ENCODE measurements at places on chromosomes 7 and 10.
A peak's percentile ranks its signal among the peaks of the same experiment; 100 is the strongest.

DNA sequence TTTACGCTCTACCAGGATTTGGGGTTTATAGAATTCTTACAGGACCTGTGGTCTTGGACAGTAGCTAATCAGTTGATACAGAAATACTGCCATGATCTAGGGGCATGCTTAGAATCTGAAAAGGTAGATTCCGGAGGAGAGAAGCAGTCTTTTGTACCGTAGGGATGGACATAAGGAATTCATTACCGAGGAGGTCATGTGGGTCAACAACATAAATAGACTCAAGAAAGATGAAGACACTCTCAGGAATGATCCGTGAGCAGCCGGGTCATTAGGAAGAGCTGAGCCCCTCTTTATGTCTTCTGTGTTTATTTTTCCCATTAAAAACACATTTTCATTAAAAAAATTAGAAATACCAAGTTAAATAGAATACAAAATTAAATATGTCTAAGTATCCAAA is 160.1 kb upstream of the TNS3 start:
- no peak for DNase-seq

- no peak for DNase-seq
Measured at GRCh38 chr7:12747687-12748306, 60.4 kb downstream of the ARL4A start.

DNA sequence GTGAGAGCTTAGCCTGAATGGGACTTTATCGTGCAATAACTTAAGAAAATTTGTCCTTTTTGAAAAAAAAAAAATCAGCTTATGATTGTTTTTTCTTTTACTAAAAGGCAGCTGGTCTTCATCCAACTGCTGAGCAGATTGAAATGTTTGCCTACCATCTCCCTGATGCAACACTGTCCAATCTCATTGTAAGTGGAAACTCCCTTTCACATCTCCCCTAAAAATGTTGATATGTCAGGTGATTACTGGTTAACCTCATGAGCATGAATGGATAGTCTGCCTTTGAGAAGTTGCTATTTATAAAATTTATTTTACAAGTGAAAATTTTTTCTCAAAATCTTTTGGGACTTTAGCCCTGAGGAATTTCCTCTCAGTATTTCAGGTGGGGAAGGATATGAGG is 17.8 kb upstream of the HKDC1 start:
- DNase-seq = peak; percentile 47

DNA sequence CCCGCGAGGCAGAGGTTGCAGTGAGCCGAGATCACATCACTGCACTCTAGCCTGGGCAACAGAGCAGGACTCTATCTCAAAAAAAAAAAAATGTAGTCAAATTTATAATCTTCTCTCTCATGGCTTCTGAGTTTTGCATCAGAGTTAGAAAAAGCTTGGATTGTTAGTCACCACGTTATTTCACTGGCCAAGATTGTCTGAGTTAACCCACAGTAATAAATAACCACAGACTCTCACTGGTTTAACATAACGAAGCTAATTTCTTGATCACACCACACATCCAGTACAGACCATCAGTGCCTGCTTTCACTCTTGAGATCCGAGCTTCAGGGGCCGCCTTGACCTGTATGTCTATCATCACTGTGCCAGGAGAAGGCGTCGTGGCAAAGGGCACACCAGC is 116.8 kb upstream of the JCAD start:
- no peak for DNase-seq

DNA sequence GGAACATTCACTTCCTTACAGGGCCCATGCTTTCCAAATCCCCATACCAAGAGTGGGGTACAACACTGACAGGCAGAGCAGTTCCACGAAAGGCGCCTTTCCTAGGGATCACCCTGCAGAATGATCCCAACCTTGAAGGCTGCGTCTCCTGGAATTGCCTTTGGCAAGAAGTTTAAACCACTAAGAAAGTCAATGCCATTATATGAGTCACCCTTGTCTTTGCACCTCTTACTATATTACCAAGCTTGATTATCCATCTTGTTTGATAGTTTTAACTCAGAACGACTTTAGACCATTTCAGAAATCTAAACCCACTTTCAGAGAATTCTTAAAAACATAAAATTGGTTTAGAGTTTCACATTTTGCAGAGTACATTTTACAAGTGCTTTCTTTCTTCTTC is 282.1 kb downstream of the ARHGAP12 start:
- no peak for DNase-seq

GRCh38 chr7:116316838-116317628 is 106.7 kb downstream of the TES start:
- peak; percentile 92 for DNase-seq

DNA sequence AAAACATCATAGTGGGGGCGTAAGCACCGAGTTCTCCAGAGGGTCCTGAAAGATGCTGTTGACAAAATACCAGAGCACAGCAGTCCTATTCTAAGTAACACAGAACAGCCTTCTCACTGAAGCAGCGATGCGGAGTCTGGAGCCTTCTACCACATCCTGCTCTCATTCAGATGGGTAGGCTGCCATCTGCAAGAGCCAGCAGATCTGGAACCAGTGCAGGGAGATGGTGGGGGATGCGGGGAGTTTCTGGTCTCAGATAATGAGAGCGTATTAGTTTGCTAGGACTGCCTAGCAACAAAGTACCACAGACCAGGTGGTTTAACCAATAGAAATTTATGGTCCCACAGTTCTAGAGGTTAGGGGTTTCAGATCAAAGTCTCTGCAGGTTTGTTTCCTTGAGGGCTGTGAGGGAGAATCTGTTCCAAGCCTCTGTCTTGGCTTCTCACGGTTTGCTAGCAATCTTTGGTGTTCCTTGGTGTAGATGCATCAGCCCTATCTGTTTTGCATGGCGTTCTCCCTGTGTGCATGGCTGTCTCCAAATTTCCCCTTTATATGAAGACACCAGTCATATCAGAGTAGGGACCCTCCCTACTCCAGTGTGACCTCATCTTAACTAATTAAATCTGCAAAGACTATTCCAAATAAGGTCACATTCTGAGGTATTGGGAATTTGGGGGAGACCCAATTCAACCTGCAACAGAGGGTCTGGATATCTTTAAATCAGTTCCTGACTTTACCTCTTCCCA is 52.0 kb upstream of the STEAP1B start:
- no peak for DNase-seq

- DNase-seq = no peak
Measured at GRCh38 chr10:86340176-86340990, 26.2 kb downstream of the GRID1 start.

- no peak for DNase-seq
Measured at GRCh38 chr7:29309041-29309854, 114.7 kb downstream of the CHN2 start.

DNA sequence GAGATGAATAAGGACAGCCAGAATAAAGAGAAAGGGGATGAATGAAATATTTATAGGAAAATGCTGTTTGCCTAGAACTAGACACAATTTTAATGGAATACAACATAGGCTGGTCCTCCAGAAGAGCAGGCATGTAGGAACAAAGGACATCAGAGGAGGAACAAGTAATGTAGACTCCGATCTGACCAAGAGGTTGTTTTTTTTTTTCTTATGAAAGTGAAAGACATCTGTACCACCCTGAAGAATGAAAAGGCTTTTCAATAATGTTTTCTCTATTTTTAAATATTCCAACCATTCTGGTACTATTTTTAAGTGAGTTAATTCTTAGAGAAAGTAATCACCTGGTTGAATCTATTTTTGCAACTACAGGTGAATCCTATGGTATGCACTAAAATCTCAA is 136.9 kb upstream of the PTN start:
- no peak for DNase-seq

- peak; percentile 65 for DNase-seq
Measured at GRCh38 chr7:151342102-151342646, 562 bp downstream of the NUB1 start.

DNA sequence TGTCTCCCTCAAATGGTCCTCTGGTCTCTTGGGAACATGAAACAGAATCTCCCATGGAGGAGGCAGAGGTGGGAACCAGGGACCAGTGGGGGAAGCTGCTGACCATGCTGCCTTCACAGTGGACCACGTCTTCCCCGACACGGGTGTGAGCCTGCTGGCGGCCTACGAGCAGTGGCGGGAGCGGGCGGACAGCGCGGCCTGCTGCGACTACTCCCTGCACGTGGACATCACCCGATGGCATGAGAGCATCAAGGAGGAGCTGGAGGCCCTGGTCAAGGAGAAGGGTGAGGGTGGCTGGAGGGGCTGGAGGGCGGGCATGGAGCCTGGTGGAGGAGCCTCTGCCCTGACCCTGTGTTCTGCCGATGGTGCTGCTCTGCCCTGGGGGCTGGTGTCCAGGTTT is 8.0 kb downstream of the DPYSL4 start:
- no peak for DNase-seq

GRCh38 chr10:110138197-110138812 is 69.1 kb upstream of the MXI1 start:
- peak; percentile 67 for DNase-seq

DNA sequence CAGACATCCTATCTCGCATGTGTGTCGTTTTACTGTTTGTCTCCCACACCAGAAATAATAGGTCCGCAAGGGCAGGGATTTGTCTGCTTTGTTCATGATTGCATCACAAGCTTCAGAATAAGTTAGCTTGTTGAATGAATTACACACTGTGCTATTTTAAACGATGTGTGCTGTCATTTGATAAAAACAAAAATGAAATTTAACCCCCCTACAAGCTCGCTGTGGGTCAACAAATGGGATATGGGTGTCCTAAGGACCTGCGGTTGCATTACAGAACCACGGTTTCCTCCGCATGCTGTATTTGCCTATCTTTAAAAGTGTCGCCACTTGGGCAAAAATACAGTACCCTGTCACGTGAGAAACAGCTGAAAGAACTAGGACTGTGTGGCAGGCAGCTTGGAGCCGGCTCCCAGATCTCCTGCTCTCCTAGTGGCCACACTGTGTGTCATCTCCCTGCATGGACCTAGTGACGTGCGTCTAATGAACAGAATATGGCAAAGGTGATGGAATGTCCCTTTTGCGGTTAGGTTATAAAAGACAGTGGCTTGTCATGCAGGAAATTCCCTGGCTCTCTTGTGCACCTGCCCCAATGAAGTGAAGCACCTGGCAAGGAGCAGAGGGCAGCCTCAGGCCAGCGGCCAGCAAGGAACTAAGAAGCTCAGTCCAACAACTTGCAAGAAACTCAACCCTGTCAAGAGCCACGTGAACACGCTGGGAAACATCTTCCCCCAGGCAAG is 32.9 kb upstream of the CRYGN start:
- no peak for DNase-seq

- DNase-seq = no peak
Measured at GRCh38 chr7:122833888-122834570, 52.2 kb downstream of the CADPS2 start.

GRCh38 chr10:104268405-104268712 is 625 bp upstream of the GSTO2 start:
- peak; percentile 8 for DNase-seq

DNA sequence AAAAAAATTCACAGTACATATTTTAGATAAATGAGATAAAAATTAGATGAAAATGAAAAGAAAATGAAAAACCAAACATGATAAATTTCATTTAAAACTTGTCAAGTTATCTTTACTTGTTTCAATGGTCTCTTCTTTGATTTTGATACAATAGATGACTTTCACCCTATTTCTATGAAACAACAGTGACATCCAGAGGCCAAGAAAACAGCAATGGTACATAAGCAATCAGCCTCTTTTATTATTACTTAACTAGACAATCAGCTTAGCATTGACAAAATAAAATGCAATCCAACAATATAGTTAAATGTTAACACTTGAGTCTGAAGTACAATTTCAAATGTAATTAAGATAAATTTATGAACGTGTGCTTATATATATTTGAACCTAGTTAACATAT is 74.8 kb upstream of the GPR37 start:
- DNase-seq = no peak

- DNase-seq = no peak
Measured at GRCh38 chr10:127447197-127447596, 101.9 kb upstream of the NPS start.

GRCh38 chr10:125200396-125200795 is 40.0 kb upstream of the CTBP2 start:
- DNase-seq = no peak

DNA sequence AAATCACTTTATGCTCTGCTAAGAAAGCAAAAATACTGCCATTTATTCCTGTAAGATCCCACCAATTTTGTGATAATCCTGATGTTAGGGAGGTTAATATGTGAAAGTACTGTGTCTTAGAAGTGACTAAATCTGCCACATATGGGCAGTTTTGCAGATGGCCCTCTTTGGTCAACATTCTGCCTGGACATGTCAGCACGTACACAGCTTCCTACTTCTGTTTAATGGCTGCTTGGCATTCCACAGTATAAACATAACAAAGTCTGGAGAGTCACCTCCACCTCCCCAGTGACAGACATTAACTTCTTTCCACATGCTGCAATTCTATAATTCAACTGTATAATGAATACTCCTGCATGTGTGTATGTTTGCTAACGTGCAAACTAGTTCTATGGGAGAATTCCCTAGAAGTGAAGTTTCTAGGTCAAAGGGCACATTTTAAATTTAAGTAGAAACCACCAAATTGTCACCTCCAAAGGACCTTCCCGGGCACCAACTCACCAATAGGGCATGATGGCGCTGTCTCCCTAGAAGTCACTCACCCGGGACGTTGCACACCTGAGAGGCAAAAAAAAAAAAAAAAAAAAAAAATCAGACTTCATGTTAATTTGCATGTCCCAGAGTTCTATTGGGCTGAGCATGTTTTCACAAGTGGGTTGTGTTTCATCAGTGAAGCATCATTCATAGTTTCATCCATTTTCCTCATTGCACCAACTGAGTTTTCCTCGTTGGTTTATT is 38.9 kb downstream of the MKI67 start:
- DNase-seq = no peak

GRCh38 chr10:84194424-84195043 is at the start of gene CDHR1:
TSS of gene CDHR1 (plus strand) at chr10:84194537. CDS start at chr10:84194761, 224 bp downstream.
- DNase-seq = no peak

DNA sequence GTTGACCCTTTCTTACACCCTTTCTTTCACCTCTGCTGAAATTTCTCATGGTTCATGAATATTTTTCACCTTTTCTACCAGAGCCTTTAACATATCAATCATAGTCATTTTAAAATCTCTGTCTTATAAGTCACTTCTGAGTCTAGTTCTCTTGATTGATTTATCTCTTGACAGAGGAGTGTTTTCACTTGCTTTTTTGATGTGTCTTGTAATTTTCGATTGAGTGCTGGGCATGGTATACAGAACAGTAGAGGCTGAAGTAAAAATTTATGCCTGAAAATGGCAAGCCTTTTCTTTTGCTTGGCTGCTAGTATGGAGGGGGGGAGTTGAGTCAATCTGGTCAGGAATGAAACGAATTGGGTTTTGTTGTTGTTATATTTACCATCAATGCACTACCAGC is 41.2 kb upstream of the NPTX2 start:
- no peak for DNase-seq

DNA sequence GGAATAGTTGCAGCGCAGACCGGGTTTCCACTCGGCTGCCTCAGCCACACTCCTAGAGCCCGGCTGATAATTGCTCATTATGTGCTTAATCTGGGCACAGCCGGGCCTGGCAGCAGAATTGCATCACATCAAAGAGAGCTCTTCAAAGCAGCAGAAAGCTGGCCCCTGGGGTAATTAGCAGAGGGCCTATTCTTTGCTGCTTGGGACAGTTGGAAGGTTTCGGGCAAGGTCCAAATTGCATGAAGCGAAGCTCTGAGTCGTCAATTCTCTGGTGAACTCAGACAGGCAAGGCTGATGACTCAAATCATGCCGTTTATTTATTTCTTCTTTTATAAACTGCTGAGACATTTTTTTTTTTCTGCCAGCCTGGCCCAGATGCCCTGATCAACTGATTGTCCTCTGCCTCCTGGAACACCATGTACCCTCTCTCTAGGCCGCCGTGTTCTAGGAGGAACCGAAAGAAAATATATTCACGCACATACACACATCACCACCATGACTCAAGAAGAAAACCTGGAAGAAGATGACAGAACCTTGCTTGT is 242.2 kb downstream of the RAB11FIP2 start:
- no peak for DNase-seq

All from activated CD4-positive, alpha-beta T cell treated with anti-CD3 and anti-CD28 coated beads, Interleukin-2, Interleukin-4, amounts not matched to agents 100 ng/mL and 50 ng/mL, durations not matched to agents 16 hours and 8 hours (primary cell).